GM23338 (cell line): ENCODE measurements at places on chromosomes 2 and 18.

DNA sequence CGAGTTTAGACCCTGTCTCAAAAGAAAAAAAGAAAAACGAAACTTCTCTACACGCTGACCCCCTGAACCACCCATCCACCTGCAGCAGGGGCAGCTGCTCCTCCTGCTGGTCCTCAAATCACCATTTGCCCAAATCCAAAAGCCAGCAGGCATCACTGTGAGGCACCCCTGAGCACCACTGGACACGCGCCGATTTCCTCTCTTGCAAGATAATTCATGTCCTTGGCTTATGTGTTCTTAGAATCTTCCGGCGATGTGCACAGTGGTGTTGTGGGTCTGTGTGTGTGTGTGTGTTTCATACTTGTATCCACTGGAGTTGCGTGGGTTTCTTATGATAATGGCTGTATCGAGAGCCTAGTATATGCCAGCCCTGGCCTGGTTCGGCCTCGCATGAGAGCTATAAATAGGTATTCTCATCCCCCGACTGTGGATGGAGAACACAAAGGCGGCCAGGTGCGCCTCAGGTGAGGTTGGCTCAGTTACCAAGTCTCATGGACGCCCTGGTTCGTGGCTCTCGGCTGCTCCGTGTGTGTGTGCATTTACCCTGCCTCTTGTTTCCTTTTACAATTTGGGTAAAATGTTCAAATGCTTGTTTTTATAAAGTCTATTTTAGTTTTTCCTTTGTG is 235.5 kb downstream of the HDAC4 start:
- no peak for DNase-seq

GRCh38 chr2:15260835-15261234 is 300.3 kb downstream of the NBAS start:
- no peak for DNase-seq

- no peak for DNase-seq
These were observed 5.6 kb downstream of the POLR2D start for GRCh38 chr2:127852388-127852787.

GRCh38 chr2:46360303-46360702 is 63.1 kb downstream of the EPAS1 start:
- DNase-seq: no peak

- DNase-seq: no peak
These were observed 42.1 kb upstream of the TTC39C start for GRCh38 chr18:23972453-23972852.

DNA sequence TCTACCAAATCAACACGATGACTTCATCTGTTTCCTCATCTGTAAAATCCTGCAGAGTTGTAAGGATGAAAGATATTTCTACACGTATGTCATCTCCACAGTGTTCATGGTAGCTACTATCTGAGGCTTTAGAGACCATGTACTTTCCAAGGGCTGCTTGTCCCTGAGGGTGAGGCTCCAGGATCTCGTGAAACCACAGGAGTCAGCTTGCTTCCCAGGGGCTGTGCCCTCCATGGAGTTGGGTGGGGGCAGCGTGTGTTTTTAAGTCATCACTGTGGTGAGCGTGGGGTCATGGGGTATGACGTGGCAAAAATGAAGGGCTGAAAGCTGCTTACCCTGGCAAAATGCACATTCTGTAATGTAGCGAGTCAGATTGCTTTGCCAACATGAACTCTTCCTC is 81.6 kb downstream of the ASAP2 start:
- no peak for DNase-seq
